Epithelial cell of proximal tubule (primary cell): ENCODE measurements at places on chromosomes 7 and 10. TPM values are rescaled to one million over a fixed set of nuclear protein-coding genes. Genes with fewer than 3 reads are reported as not detected.
A peak's percentile ranks its signal among the peaks of the same experiment; 100 is the strongest.

AKR1C4 gene
- total RNA-seq = not detected in 2 replicates

ABCC2 gene
- 0.17 and 1.2 TPM in 2 replicates for total RNA-seq

MMD2 gene
- total RNA-seq = not detected in 2 replicates

TRIM50 gene
- not detected in 2 replicates for total RNA-seq

SSC4D gene
- 1.2 and 2.1 TPM in 2 replicates for total RNA-seq

ZNF727 gene
- total RNA-seq = not detected in 2 replicates

WEE2 gene
- not detected in 2 replicates for total RNA-seq

CALML3 gene
- total RNA-seq = not detected in 2 replicates

SLC16A9 gene
- total RNA-seq = 2.9 and 3.5 TPM in 2 replicates

JAKMIP3 gene
- under 0.01 TPM in 1 of 2 replicates, not detected in the other for total RNA-seq

HGF gene
- total RNA-seq = not detected in 2 replicates

GRCh38 chr7:93690021-93690420, 115.5 kb upstream of the CALCR start:
- no peak for DNase-seq

DNA sequence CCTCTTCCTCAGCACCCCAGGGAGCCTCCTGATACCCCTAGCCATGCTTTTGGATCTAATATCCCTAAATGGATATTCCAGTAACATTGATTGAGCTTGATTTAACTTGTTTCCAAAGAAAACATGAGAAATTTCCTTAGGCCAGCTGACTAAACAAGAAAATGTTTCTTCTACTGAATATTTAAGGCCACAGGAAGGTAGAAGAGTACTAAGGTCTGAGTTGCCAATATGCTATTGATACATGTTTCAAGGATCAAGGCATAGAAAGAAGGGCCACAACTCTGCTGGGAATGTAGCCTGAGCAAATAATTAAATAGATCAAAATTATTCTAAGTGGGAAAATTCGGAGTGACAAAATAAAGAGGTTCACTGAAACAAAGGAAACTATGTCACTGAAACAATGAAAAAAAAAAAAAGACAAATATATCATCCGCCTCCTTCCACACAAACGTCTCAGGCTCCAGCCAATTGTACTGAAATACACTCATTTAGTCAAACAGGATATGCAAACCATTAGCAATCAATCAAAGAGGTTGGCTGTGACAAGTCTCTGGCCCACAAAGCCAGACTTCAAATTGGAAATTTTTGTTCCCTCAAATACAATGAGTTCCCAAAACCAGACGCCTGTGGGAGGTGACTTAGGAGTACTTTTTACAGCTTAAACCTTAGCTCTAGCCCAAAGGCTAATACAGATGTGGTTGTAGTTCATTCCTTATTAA, 396.2 kb downstream of the HTR7 start:
- no peak for DNase-seq

GRCh38 chr7:55046582-55047342, 27.9 kb downstream of the EGFR start:
- no peak for DNase-seq

DNA sequence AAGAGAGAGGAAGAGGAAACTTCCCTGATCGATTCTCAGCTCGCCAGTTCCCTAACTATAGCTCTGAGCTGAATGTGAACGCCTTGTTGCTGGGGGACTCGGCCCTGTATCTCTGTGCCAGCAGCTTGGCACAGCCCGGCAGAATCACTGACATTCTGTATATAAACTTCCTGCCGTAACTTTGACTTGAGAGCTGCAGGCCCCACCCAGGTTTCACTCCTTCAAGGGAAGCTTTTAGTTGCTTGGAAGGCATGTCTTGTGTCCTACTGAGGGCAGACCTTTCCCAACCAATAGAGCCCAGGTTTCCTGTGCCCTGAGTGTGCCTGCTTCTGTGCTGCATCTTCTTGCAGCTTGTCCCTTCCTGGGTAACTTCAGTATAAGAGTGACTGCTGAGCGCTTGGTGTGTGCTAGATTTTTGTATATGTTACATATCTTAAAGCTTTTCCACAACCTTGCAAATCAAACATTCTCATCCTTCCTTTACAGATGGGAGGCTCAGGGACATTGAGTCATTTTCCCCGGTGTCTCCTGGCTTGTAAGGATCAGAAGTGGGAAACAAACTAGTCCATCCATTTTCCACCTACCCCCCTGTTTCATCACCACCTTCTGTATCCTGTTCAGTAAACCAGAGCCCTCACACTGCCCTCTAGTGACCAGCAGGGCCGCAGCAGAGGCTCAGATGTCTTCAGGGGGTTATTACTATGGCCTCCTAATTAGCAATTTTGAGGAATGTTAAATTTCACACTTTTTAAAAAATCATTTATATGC, 225.2 kb upstream of the PRSS58 start:
- no peak for DNase-seq

DNA sequence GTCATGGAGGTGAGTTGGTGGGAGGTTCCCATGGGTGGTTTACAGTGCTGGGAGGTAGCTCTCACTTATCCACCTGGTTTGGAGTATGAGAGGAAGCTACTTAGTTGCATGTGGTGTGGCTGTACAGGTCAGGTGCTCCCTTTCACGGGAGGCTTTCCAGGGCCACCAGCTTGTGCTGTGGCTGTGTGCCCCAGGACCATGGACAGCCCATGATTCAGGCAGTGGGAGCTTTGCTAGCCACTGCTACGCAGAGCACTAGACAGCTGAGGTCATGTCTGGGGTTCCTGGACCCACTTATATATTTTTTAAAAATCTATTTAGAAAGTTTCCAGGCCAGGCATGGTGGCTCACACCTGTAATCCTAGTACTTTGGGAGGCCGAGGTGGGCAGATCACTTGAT, 42.5 kb upstream of the KCNMA1 start:
- no peak for DNase-seq

DNA sequence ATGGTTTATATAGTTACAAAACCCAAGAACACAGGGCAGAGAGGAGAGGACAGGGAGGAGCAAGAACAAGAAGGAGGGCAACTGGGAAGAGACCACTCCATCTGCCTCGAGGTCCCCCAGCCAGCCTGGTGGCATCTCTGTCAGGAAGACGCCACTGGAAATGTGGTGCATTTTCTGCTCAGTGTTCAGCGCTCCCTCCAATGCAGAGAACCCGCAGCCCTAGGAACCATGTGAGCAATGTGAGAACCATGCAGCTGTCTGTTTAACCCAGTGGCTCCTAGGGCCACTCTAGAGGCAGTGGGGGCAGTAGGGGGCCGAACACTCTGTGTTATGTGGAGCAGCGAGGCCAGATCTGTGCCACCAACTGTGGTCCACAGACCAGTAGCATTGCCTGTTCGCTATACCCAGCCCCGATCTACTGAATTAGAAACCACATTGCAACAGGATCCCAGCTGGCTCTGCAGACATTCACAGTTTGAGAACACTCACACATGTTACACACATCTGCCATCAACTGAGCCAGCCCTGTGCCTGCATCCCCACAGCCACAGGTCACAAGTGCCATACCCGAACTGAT, 110.2 kb downstream of the CPXM2 start:
- no peak for DNase-seq

DNA sequence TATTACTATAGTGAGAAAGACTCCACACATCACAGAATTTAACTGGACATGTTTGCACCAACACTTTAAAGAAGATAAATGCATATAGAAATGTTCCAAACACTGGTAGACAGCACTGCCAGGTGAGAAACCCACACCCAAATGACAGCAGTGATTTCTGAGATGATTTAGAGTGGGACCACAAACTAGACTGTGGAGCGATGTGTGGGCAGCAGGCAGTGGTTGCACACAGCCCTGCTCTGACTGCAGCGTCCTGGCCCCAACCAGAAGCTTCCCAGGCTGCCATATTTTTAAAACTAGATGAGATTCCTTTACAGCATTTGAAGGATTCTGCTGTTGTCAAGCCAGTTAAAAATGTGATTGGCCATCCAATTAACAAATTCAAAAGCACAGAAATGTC, 47.7 kb upstream of the COMMD3 start:
- no peak for DNase-seq

GRCh38 chr10:73480158-73480557, 15.7 kb downstream of the PPP3CB start:
- DNase-seq = no peak

- no peak for DNase-seq
These were observed at the start of gene IKZF1 for GRCh38 chr7:50304129-50304910. IKZF1 (plus strand) TSS chr7:50304716; CDS start chr7:50319062, 14,346 bp downstream.

DNA sequence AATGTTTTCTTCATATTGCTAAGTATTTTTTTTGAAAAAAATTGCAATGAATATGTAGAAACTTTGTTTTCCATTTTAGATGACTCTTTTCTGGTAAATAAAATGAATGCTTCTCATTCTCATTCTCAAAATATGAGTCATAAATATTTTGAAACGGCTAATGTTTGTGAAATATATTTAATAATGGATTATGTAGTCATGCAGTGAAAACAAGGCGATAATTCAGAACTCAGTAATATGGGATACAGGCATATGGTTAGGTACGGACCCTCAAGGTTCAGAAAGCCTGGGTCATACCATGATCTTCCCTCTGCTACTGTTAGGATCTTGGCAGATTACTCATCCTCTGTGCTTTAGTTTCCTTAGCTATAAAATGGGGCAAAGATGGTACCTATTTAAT, 46.2 kb upstream of the SLC39A12 start:
- no peak for DNase-seq

DNA sequence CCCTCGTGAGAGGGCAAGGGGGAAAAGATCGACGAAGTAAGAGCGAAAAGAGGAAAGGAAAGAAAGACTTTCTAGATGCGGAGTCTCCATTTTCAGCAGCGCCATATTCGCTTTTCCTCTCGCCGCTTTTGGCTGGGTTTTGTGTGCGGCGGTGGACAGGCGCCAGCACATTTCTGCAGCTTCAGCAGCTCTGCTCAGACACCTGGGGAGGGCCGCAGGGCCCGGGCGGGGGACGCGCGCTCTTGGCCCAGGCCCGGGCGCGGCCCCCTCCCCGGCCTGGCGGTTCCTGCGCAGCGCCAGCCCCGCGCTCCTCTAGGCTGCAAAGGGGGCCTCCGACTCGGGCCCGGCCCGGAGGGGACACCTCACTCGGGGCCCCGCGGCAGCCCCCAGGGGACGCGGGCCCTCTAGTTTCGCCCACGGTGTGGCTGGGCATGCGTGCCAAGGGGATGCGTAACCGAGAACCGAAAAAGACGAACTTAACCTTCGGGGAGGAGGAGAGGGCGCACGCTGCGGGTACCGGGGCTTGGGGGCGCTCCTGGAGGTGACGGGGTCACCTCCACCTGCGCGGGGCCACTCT, 34.5 kb upstream of the EBLN1 start:
- no peak for DNase-seq

GRCh38 chr10:121189066-121189465, 337.9 kb downstream of the WDR11 start:
- no peak for DNase-seq

- no peak for DNase-seq
These were observed 56.4 kb downstream of the KLRG2 start for GRCh38 chr7:139427029-139427420.

DNA sequence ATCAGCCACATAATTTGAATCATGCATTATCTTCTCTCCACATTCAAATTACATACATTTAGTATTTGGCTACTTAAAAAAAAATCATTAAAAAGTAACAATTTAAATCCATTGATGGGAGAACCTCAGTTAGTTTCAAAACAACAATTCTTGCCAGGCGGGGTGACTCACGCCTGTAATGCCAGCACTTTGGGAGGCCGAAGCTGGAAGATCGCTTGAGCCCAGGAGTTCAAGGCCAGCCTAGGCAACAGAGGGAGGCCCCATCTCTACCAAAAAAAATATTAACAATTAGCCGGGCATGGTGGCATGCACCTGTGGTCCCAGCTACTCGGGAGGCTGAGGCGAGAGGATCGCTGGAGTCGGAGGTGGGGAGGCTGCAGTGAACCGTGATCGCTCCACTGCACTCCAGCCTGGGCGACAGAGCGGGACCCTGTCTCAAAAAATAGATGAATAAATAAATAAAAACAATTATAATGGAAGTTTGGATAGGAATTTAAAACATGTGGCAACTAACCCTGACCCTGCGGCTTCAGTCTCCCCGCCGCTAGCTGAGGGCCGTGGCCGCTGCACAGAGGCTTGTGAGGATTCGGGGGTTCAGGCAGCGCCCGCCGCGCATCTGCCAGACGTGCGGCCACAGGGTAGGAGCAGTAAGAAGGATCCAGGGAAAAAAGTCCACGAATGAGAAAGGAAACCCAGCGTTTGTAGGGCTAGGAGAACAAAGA, 1.1 kb upstream of the CSGALNACT2 start:
- DNase-seq = no peak

DNA sequence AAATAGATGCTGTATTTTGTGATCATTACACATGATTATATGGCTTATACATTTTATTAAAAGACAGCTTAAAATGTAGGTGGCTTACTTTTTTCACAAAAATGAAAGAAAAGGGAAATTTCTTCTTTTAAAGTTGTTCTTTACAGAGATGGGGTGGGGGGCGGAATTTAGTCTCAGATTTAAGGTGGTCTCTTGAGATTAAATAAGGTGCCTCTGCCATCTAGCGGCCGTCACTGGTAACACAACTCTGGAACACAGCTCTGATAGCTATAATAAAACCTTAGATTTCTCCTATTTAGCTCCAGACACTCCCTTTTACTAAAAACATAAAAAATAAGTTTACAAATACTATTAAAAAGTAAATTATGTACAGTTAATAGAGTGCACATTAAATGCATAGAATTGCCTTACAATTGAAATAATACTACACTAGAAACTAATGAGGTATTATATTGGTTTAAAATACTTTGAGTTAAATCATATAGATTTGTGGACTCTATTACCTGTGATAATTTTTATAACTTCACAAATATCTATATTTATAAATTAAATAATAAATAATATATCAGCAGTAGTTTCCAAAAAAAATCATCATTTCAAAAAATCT, 210.9 kb downstream of the DGKB start:
- DNase-seq = no peak

- DNase-seq = no peak
These were observed 218.3 kb downstream of the SEMA3A start for GRCh38 chr7:83976302-83976701.

DNA sequence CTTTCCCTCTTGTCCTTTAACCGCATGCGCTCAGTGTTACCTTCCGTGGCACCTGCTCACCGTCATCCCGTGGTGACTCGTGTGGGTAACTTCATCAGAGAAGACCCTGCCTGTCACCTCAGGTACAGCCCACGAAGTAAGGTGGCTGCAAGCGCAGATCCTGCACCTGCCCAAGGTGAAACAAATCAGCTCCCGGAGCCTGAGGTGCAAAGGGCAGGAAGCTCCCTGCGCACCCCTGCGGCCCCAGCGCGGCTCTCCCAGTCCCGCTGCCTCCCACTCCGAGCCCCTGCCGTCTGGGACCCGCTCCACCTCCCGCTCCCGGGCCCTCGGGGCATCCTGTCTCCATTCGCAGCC, 110.9 kb upstream of the LANCL2 start:
- DNase-seq = no peak

GRCh38 chr10:101818872-101819633, 809 bp upstream of the OGA start:
- peak; percentile 46 for DNase-seq

- peak; percentile 65 for DNase-seq
These were observed 100.8 kb downstream of the CTTNBP2 start for GRCh38 chr7:117772421-117772820.

DNA sequence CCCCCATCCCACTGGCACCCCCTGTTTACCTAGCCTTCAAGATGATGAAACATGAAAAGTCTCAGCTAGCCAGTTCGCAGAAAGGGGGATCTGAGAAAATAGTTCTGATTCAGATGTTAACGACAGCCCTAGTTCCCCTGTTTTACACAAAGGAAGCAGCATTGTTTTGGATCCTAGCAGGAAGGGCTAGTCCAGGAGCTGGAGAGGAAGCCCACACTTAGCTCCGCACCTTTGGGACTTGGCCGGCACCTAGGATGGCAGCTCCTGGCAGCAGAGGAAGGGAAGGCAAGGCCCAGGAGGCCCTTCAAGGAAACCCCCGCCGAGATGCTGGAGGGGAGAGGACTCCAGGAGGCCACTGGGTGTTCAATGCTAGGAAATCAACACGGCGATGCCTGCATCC, 29.0 kb upstream of the MGMT start:
- DNase-seq = no peak
